LoVo (cell line): ENCODE measurements at places on chromosomes 7 and 10.

- DNase-seq, result no peak
These were observed 49.8 kb downstream of the CNOT4 start for GRCh38 chr7:135459951-135460567.

DNA sequence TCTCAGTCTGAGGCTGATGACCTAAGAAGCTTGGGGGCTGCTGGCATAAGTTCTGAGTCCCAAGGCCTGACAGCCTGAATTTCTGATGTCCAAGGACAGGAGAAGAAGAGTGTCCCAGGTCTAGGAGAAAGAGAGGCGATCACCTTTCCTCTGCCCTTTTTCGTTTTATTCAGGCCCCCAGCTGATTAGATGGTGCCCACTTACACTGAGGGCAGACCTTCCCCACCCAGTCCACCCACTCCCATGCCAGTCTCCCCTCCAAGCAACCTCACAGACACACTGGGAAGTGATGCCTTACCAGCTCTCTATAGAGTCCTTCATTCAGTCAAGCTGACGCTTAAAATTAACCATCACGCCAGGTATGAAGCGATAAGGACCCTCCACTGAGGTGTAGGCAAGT lies 19.3 kb upstream of the LOXL4 start:
- DNase-seq, result no peak

DNA sequence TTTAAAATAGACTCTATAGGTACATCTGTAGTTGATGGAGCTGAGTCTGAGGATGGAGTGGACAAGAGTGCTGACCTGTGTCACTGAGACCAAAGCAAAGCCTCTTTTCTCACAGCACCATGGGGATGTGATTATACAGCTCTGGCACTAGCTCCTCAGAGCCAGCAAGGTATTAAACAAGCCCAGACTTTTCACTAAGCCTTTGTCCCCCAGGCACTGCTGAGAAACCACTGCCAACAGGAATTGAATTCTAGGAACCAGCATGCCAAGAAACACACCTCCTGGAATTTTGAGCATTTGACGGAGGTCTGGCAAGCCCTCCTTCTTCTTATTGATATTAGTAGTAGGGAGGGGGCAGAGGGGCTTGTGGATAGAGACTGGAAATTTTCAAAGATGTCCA lies 147.0 kb downstream of the C1GALT1 start:
- no peak for DNase-seq

GRCh38 chr7:44046321-44047061 lies 2.0 kb downstream of the DBNL start:
- DNase-seq, result no peak

- DNase-seq, result no peak
These were observed 19.6 kb downstream of the C10orf62 start for GRCh38 chr10:97608991-97609561.

GRCh38 chr7:3960050-3960763 lies 659.2 kb downstream of the SDK1 start:
- DNase-seq, result no peak

- DNase-seq, result no peak
These were observed 2.6 kb downstream of the HYCC1 start for GRCh38 chr7:23011222-23011924.

GRCh38 chr10:94859086-94859485 lies 79.4 kb upstream of the CYP2C9 start:
- DNase-seq, result no peak

DNA sequence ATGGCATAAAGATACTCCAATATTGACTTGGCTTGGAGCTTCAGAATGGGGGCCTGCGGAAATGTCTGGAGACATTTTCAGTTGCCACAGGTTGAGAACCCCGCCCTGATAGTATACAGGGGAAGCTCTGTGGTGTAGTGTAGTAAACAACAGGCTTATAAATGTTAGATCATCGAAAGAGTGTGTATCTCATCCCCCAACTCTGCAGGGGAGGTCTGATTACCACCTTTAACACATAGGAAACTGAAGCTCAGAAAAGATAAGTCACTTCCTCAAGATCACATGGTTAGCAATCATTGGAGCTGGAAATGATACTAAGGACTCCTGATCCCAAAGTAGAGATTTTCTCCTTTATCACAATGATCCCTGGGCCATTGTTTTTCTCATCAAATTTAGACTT lies 144.5 kb upstream of the BMPER start:
- DNase-seq, result no peak

- DNase-seq, result no peak
These were observed 31.0 kb downstream of the SGPL1 start for GRCh38 chr10:70846795-70847194.
